ENCODE measurements at places on chromosomes 16 and 17. TPM values are rescaled to one million over a fixed set of nuclear protein-coding genes. Genes with fewer than 3 reads are reported as not detected.

TAC4 gene
- total RNA-seq = not detected

HS3ST3A1 gene
- total RNA-seq = 14.9 TPM

DPEP3 gene
- total RNA-seq = not detected

BEAN1 gene
- 1.7 TPM for total RNA-seq

VEZF1 gene
- 78.7 TPM for total RNA-seq

HCRT gene
- not detected for total RNA-seq

CIITA gene
- total RNA-seq = 0.12 TPM

TBC1D3E gene
- not detected for total RNA-seq

CDH8 gene
- total RNA-seq = 1.3 TPM

ZFHX3 gene
- total RNA-seq = 2.0 TPM

ZP2 gene
- total RNA-seq = not detected

TRPV3 gene
- 0.10 TPM for total RNA-seq

CCL3 gene
- total RNA-seq = 0.96 TPM

ALOX12 gene
- not detected for total RNA-seq

CACNA1H gene
- not detected for total RNA-seq

KCNH6 gene
- not detected for total RNA-seq

PIRT gene
- not detected for total RNA-seq

CDH1 gene
- total RNA-seq = not detected

NPIPB6 gene
- total RNA-seq = 0.29 TPM

FBXW10B gene
- 1.1 TPM for total RNA-seq
